ENCODE measurements at places on chromosomes 7 and 10.

DNA sequence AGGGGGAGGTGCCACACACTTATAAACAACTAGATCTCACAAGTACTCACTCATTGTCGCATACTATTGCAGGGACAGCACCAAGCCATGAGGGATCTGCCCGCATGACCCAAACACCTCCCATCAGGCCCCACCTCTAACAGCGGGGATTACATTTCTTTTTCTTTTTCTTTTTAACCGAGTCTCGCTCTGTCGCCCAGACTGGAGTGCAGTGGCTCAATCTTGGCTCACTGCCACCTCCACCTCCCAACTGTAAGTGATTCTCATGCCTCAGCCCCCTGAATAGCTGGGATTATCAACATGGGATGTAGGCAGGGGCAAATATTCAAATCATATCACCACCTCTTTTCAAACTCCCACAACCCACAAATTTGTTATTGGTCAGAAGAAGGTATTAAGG, 76.7 kb downstream of the SKAP2 start:
- no peak for DNase-seq

- no peak for DNase-seq
Measured at GRCh38 chr10:114912470-114912859, 25.5 kb upstream of the TRUB1 start.

GRCh38 chr7:142796001-142796500, 25.3 kb downstream of the PRSS2 start:
- DNase-seq, result no peak

- DNase-seq, result no peak
Measured at GRCh38 chr7:30681815-30682211, 443 bp downstream of the CRHR2 start.

DNA sequence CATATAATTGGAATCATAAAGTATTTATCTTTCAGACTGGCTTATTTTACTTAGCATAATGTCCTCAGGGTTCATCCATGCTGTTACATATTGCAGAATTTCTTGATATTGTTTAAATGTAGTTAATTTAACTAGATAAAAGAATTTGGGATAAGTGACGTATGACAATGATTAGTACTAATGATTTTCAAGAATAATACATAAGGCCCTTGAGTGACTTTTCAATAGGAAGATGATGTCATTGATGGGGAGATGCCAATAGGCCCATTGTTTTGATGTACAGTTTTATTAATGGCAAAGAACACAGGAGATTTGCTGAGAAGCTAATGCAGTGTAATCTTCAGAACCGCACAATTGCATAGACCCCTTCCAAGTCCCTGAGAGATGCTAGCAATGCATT, 537.4 kb upstream of the PHF14 start:
- DNase-seq, result no peak

DNA sequence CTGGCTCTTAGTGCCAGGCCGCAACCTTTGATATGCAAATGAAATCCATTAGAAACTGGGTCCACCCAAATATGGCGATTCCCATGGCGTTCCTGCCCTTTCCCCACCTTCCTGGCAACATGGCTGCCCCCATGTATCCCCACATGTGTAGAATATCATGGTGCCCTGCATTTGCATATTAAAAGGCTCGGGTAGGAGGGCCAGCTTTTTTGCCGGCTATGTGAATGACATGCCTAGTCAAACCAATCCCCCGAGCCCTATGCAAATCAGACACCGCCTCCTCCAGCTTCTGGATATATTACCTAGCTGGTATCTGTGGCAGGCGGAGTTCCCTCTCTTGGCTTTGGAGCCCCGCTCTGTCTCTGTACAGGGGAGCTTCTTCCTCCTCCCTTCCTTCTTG, 18.3 kb downstream of the MMS19 start:
- no peak for DNase-seq

DNA sequence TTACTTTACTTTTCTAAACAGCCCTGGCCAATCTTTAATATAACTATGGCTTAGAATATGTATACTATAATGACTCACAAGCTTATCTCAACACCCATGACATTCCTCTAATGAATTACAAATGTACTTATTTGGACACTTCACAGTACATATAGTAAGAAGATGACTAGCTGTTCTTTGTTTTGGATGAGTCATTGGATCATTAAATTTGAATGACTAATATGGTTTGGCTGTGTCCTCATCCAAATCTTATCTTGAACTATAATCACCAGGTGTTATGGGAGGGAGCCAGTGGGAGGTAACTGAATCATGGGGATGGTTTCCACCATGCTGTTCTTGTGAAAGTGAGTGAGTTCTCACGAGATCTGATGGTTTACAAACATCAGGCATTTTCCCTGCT, 807.5 kb upstream of the SORCS1 start:
- peak; percentile 27 for DNase-seq

DNA sequence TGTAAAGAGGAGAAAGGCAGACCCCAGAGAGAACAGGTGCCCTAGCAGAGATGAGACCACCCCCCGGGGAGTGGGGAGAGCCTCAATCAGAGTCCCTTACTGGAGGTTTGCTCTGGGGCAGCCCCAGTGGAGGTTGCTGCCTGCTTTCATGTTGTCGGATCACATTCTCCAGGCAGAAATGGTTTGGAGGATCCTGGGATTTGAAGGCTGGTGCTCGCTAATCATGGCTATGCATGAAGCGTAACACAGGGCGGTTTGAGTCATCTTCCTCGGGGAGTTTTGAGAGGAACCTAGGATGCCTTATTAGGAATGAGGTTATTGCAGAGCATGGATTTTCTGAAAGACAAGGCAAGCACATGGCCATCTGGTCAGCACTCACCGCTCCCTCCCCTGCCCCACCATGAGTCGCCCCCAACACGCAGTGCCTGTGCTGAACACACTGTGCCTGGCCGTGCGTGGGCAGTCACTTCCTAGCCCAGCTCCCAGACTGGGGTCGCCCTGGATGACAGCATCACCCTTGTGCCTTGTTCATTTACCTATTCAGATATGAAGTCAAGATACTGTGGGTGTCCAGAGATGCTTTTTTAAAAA, 319.9 kb downstream of the DPP6 start:
- no peak for DNase-seq

GRCh38 chr7:139992353-139993044, 70.3 kb downstream of the PARP12 start:
- DNase-seq, result no peak

GRCh38 chr7:50448823-50449222, 1.3 kb downstream of the FIGNL1 start:
- DNase-seq, result no peak

DNA sequence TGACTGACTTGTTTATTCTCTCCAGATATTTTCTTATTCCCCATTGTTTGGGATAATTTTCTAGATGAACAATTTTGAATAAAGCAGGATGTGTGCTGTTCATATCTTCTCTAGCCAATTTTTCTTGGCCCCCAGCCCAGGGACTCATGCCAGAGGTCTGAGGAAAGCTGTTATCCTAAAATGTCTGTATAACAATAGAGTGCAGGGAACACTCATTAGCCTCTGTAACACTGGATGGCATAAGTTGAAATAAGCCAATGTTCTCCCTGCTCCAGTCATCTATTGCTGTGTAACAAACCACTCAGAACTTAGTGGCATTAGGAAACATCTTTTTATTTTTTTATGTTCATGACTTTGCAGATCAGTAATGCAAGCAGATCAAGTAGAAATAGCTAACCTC, 121.7 kb upstream of the TRIM24 start:
- peak; percentile 19 for DNase-seq

DNA sequence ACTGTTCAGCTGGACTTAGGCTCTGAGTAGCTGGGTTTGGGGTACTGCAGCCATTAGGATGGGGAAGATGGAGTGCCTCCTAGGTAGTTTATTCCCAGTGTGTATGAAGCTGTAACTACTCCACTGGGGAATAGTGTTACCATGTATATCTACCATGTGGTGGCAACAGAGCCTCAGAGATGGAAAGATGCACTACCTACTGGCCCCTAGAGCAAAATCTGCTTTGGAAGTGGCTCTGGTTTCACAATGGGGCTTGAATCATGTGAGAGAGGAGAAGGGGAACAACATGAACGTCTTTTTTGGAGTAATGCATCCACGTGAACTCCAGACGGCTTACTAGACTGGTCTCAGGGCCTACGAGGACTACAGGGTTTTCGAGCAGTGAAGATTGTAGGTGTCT, 167.3 kb downstream of the CALCR start:
- no peak for DNase-seq

GRCh38 chr7:87146740-87147386, 5.4 kb upstream of the DMTF1 start:
- DNase-seq, result no peak

- peak; percentile 15 for DNase-seq
Measured at GRCh38 chr7:28708033-28708951, 249.8 kb downstream of the TRIL start.
